ENCODE measurements at places on chromosomes 3 and 15.

DNA sequence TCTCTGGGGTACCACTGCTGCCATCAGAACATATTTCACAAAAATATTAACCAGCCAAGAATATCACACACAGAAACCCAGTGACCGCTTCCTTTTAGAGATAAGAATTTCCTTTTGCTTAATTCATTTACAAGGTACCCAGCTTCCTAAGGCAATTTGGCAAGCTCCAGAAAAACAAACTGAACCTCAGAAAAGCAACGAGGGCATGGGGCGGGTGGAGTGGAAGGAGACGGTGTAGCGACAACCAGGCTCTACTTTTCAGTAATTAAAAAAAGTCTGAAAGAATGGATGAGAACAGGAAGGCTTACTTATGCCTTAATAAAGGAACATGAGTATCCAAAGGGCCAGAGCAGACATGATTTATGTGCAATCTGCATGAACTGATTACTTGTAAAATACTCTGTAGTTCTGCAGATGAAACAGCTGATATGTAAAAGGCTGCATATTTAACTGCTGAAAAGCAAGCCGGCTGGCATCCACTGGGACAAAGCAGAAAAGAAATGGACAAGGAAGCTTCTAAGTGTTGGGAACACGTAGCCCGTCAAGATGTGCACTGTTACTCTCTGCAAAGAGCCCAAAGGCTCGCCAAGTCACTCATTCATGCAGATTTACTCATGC lies 18.6 kb downstream of the RFTN1 start:
- no peak for DNase-seq

DNA sequence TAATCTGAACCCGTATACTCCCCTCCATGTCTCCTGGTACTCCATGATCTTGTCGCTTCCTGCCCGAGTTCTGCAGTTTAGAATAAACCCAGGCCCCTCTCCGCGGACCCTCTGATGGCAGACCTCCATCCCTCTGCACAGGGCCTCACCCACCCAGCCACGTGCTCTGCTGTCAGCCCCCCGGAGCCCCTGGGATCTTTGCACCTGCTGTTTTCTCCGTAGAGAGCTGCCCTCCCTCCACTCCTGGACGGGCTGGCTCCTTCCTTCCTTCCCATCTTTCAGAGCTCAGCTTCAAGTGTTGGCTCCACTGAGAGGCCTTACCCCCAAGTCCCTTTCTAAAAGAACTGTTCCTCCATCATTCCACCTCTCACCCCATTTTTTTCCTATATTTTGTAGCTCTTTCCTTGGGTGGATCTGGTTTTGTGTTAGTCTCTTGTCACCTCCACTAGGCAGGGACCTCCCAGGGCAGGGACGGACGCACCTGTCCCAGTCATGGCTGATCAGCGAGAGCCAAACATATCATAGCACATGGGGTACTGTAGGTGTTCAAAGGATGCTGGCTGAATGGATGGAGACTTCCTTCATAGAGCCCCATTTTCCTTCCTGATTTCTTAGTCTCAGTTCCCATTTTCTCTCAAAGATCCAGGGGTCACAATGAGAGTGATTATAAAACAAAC lies 106.6 kb downstream of the VGLL4 start:
- DNase-seq, result no peak

GRCh38 chr3:182971637-182972036 lies 8.7 kb downstream of the DCUN1D1 start:
- no peak for DNase-seq

DNA sequence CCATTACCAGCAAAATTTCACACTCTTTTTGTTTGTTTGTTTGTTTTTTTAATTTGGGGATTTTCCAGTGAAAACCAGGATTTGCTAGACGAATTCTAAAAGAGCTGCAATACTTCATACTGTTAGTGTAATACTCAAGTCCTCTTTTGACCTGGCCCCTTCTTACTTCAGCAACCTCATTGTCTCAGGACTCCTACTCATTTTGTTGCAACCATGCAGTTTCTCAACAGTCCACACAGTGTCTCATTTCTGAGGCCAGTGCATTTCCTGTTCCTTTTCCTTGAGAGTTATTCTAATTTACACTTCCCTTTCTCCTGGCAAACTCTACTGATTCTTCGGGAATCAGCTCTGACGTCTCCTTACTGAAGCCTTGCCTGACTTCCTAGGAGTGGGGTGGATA lies 35.6 kb downstream of the NSUN3 start:
- DNase-seq, result no peak

DNA sequence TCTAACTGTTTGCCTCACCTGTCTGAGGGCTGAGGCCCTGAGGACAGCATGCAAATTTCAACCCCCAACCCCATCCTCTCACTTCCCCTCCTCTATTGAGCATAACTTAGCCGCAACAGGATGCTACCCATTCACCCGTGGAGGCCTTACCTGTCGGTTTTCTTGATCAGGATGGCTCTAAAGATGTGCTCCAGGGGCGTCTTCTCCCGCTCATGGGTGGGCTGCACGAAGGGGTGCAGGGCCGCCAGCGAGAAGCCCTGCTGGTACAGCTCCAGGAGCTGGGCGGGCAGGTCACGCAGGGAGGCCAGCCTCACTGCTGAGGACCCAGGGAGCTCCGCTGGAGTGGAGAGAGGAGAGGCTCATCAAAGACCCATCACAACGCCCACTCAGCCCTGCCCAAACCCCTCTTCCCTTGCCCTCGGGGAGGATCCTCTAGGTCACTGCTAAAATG lies 79.8 kb downstream of the RFTN1 start:
- DNase-seq, result no peak

GRCh38 chr3:96700322-96701315 lies 113.8 kb upstream of the EPHA6 start:
- no peak for DNase-seq

GRCh38 chr3:174873832-174874657 lies 14.9 kb downstream of the NAALADL2 start:
- no peak for DNase-seq

DNA sequence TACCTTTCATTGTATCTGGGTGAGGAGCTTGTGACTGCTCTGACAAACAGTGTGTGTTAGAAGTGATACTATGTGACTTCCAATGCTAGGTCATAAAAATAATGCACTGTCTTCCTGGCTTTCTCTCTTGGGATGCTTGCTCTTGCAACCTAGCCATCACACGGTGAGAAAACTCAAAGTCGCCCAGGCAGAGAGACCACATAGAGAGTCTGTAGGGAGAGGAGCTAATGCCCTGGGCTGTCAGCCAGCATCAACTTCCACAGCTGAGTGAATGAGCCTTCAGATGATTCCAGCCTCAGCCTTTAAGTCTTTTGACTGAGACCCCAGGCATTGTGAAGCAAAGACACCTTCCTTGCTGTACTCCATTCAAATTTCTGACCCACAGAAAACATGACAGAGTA lies 220.6 kb upstream of the SGO1 start:
- DNase-seq, result no peak
